Fibroblast of mammary gland (primary cell): ENCODE measurements at places on chromosomes 2 and 18.

DNA sequence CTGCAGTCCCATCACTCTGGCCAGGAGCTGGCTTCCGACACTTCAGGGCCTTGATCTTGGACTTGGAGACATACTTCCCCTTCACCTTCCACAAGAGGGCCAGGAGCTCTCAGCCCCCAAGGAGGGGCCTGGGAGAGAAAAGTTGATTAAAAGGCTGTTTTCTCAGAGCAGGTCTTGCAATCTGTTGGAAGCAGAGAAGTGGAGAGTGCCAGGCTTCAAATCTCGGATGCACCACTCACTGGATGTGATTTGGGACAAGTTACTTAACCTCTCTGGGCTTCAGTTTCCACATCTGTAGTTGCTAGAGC lies 255.3 kb downstream of the CYP26B1 start:
- no peak for DNase-seq

DNA sequence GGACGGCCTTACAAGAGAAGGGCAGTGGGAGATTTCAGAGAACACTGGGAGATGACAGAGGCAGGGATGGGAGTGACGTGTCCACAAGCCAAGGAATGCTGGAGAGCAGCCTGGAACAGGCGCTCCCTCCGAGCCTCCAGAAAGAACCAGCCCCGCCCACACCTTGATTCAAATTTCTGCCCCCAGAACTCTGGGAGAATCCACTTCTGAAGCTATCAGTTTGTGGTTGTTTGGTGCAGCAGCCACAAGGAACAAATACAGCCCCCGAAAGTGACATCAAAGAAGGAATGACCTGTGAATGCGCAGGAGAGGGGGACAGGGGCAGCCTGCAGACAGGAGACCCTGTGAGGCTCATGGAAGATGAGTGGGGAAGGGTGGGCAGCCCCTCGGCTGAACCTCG lies 67.3 kb downstream of the TWIST2 start:
- peak; percentile 62 for DNase-seq

GRCh38 chr18:62790871-62791772 lies 75.8 kb downstream of the PHLPP1 start:
- peak; percentile 68 for DNase-seq

DNA sequence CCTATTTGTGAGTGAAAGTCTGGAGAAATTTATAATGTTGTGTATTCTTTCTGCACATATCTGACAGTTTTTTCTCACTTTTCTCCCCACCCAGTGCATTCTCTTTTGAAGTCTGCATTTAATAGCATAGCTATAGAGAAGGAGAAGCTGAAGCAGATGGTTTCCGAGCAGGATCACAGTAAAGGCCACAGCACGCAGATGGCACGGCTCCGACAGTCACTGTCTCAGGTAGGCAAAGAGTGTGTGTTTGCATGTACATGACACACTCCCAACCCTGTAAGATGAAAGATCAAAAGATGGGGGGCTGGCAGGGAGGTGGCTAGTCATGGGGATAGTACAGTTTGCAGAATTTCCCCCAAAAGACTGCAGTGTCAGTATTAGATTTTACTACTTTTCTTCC lies 89.4 kb downstream of the PRKRA start:
- DNase-seq = no peak

DNA sequence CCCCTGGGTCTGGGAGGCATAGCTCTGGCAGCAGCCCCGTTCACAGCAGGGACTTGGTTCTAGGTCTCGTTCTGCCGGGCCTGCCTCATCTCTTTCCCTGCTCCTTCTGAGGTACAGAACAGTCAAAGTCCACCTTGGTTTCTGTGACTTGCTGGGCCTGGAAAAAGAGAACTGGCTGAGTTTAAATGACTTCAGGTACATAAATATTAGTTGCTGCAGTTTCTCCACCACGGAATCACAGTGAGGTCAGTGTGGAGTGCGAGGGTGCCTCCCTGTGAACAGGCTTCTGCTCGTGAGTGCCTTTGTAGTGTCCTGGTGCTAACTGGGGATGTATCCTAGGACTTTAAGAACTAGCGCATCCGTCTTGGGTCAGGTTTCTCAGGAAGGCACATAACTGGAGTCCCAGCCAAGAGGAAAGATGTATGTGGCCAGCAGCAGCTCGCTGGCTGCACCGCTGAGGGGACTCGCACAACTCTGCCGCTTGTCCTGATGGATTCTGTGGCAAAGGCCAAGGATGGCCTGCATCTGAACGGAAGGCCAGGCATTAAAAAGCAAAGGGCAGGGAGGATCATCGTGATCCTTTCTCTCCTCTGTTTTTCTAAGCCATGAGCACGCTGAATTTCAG lies 188.6 kb downstream of the SH3RF3 start:
- DNase-seq = peak; percentile 61

GRCh38 chr2:9325428-9325827 lies 97.9 kb downstream of the ITGB1BP1 start:
- no peak for DNase-seq

DNA sequence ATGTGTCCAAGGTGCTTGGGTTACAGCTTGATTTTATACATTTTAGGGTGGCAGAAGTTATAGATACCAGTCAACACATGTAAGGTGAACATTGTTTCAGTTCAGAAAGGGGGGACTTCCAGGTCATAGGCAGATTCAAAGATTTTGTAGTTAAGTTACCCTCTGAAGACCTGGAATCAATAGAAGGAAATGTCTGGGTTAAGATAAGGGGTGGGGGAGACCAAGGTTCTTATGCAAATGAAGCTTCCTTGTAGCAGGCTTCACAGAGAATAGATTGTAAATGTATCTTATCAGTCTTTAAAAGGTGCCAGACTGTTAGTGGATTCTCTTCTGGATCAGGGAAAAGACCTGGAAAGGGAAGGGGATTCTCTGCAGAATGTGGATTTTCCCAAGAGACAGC lies 42.4 kb downstream of the BMPR2 start:
- no peak for DNase-seq

DNA sequence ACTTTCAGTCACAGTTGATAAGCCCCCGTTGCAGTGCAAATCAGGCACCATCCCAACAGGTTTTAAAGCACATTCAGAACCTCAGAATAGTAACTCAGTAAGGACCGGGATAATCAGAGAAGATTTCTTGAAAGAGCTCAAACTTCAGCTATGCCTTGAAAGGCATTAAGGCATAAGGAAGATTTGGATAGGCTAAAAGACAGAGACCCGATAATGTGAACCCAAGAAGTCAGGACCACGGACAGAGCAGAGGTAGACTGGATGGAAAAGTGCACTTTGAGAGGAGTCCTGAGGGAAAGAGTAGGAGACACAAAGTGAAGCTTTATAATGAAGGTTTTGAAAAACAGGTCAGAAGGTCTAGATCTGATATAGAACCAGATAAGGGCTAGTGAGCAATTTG lies 36.9 kb upstream of the KLF7 start:
- DNase-seq = peak; percentile 46

GRCh38 chr2:72278046-72278445 lies 130.4 kb upstream of the CYP26B1 start:
- peak; percentile 68 for DNase-seq

- no peak for DNase-seq
Observed at GRCh38 chr2:29022679-29023078, 41.6 kb downstream of the TOGARAM2 start.
